Fibroblast of pulmonary artery (primary cell): ENCODE measurements at places on chromosomes 3 and 15.

GRCh38 chr3:45528429-45528828 lies 66.1 kb upstream of the LIMD1 start:
- DNase-seq: no peak

DNA sequence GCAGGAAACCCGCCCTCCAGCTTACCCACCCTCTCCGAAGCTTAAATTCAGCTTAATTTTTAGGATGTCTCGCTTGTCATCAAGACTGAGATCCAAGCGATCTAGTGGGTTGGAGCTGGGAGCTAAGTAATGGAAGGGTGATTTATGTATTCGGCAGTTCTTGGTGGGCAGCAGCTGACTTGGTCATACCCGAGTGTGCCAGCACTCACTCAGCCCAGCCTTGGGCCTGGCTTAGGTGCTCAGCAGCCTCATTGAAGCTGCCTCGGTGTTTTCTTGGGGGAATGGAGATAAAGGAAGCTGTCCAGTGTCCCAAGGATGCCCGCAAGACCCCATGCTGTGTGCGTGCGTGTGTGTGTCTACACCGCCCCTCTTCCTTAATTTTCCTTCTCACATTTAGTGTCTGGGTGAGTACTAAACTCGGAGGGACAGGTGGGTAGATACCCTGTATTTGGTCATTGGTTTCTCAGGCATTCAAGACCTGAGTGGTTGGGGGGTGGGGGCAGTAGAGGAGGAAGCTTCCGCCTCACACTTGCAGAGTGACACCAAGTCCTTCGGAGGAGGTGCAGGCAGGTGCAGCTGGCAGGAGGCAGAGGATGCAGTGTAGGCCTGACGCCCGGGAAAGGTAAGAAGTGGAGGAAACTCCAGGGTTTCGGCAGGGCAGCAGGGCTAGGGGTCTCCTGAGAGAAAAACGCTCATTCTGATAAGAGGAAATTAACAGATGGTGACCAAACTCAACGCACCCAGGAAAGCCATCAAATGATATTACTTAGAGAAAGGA lies 92.8 kb downstream of the PCSK6 start:
- DNase-seq: no peak

DNA sequence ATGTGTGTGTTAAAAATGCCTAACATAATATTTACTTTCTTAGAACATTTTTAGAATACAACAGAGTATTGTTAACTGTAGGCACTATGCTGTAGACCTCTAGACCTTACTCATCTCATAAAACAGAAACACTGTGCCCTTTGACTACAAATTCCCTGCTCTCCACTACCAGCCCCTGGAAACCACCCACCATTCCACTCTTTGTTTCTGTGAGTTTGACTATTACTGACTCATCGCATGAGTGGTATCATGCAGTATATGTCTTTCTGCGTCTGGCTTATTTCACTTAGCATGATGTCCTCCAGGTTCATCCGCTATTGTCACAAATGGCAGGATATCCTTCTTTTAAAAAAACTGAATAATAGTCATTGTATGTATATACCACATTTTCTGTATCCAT lies 216.7 kb upstream of the CFAP20DC start:
- DNase-seq: no peak

DNA sequence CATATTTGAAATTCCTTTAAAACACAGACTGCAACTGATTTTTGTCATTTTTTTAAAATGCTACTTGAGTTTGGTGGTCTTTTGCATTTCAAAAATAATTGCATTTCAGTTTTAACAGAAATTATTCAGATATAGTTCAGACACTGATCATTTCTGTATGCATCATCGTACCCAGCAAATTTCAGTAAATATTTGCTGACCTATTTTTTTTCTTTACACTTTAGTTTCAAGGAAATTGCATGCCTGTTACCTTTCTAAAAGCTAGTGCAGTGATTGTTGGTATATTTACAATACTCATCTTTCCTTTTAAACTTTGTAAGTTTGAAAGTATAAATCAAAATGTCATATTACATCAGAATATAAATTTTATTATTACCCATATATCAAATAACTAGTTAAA lies 32.4 kb downstream of the ALCAM start:
- no peak for DNase-seq

GRCh38 chr3:106341586-106342162 lies 472.9 kb upstream of the CBLB start:
- no peak for DNase-seq

GRCh38 chr15:43826508-43827341 lies at the start of gene WDR76:
Gene WDR76, plus strand, starts transcription at chr15:43827002. Its CDS starts 31 bp downstream, at chr15:43827033.
- DNase-seq: peak; percentile 77

DNA sequence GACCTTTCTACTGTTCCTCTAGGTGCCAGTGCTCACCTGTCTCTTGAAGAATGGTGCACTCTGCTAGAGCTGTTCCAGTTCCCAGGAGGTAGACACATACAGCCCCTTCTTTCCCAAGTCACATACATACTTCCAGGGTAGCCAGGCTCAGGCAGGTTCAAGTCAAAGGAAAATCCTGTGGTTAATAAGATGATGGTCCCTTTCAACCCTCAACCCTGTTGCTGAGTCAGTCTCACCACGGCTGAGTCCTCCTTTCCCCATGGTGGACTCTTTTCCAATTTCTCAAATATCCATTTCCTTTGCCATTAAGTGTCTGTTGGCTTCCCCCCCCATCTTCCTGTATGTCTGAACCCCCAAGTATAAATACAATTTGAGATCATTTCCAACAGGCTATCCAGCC lies 56.1 kb upstream of the ACAN start:
- DNase-seq: no peak

GRCh38 chr3:112333002-112333380 lies at the start of gene CD200:
Gene CD200, plus strand, starts transcription at chr3:112333156. Its CDS starts 57 bp downstream, at chr3:112333213.
- DNase-seq: peak; percentile 69

DNA sequence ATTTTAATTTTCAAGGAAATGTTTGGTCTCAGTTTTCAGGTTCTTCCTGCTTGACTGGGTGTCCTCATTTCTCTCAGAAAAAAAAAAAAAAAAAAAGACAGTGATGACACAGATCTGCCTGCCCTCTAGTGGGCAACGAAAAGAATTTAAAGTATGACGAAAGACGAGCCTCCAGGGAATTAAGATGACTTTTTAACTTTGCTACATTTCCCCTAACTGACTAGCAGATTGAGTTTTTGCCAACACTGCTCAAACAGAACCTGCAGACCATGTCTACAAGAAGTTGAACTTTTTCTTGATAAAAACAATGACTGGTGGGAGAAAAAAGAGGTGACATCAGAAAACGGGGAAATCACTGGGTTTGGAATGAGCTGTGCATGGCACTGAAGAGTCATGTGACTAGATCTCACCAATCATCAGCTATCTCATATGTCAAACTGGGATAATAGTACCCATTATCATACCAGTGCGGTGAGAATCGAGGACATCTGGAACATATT lies 40.8 kb downstream of the EOMES start:
- DNase-seq: peak; percentile 89

GRCh38 chr3:178421069-178421468 lies 115.2 kb upstream of the KCNMB2 start:
- no peak for DNase-seq

- no peak for DNase-seq
Measured at GRCh38 chr3:129003578-129004112, 2.5 kb downstream of the EFCC1 start.

GRCh38 chr3:113552851-113553250 lies 20.5 kb downstream of the SIDT1 start:
- DNase-seq: no peak

GRCh38 chr3:82741346-82741745 lies 979.9 kb upstream of the GBE1 start:
- no peak for DNase-seq

GRCh38 chr3:99909714-99910495 lies 92.2 kb downstream of the CMSS1 start:
- DNase-seq: peak; percentile 57

DNA sequence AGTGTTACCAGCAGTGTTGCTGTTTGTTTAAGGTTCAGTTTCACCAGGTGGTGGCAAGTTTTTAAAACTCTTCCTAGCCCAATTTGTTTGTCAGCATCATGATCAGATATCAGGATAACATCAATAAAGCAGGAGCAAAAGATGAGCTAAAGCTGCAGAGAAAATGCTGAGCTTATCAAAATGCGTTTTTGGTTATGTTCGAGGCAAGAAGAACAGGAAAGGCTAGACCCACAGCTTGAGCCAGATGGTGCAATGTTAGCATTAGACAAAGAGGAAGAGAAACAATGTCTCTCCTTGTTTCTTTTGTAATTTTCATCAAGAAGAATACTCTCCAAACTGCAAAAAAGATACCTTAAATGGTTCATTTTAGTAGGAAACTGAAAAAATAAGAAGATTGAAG lies 66.2 kb downstream of the THRB start:
- no peak for DNase-seq

DNA sequence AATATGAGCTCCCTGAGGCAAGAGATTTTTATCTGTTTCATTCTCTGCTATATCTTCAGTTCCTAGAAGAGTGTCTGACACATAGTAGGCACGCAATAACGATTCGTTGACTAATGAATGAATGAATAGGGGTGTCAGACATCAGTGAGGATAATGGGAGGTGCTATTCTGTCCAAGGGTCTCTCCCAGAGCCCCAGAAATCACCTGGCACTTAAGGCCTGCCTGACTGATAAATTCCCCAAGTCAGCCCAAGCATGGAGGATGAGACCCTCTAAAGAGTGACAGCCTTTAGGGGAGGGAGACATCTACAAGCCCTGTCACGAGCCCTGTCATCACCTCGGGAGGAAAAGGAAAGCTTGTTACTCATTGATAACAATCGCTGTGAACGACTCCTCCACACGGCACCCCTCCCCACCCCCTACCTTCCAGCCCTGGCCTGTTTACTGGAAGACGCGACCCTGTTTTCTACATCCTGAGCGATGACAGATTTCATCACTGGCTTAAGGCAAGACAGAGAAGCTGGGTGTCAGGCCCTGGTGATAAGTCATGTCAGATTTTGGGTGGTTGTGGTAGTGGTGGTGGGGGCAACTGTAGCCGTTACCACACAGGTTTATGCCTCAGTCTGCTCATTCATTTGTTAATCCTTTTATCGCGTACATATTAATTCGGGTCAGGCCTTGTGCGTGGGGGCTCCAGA lies 23.1 kb downstream of the BHLHE40 start:
- no peak for DNase-seq

DNA sequence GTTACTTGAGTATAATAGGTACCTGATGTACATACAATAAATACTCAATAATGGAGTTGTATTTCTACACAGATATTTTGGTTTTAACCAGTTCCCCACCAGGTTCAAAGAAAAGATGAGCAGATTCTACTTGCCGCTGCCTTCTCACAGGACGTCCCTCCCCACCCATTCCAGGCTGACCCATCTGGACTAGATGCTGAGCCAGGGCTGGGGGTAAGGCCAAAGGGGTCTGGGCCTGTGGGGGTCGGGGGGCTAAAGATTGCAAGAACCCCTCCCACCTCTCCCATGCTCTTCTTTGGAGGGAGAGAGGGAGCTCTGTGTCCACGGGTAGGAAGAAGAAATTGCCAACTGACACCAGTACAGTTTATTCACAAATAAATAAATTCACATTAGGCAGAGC lies 1.5 kb downstream of the MESP1 start:
- no peak for DNase-seq

DNA sequence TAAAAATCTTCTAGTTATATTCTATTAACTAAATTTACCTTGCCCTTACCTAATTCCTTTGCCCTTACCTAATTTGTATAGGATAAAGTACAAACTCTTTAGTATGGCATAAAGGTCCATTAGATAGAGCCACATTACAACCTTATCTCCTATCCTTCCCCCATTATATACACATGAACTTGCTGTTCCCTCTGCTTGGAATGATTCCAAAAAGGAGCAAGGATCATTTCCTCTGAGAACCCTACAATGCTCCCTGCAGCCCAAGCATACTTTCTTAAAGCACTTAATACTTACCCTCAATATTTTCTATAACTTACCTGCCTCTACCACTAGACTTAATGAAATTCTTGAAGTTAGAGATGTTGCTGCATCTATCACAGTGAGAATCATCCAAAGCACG lies 118.9 kb upstream of the CCDC54 start:
- no peak for DNase-seq

- no peak for DNase-seq
Measured at GRCh38 chr15:78353093-78353492, 12.9 kb downstream of the CRABP1 start.

DNA sequence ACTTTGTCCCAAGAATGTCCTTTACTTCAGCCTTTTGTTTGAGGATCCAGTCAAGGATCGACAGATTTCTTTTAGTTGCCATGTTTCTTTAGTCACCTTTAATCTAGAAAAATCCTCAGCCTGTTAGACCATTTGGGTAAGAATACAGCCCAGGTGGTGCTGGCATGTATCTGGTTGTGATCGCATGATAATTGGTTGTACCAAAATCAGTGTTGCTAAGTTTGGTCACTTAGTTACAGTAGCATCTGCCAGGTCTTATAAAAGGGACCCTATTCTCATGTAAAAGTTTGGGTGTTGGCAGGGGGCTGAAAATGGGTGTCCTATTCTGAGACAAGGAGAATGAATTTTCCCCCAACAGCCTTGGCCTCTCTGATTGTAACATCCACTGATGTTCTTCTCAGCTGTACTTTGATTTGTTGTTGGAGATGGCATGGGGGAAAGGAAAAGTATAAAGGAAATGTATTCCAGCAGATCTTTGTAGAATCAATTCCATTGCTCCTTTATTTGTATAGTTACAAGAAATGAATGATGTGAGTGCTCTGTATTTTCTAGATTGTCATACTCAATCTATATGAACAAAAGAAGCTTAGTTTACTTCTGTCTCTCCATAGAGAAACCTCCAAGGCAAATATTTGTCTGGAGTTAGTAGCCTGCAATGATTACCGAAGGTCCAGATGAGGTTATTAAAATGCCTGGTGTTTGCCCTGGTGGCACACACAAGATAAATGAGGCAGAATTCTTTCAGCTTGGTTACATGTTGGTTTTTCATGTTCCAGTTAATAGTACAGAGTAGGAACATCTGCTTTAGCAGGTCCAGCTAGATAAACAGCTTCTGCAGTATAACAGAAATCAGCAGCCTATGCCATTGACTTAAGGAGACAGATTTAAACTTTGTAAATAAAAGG lies 65.7 kb downstream of the CMTM8 start:
- no peak for DNase-seq

GRCh38 chr15:49082960-49083359 lies 36.7 kb upstream of the SECISBP2L start:
- peak; percentile 60 for DNase-seq

DNA sequence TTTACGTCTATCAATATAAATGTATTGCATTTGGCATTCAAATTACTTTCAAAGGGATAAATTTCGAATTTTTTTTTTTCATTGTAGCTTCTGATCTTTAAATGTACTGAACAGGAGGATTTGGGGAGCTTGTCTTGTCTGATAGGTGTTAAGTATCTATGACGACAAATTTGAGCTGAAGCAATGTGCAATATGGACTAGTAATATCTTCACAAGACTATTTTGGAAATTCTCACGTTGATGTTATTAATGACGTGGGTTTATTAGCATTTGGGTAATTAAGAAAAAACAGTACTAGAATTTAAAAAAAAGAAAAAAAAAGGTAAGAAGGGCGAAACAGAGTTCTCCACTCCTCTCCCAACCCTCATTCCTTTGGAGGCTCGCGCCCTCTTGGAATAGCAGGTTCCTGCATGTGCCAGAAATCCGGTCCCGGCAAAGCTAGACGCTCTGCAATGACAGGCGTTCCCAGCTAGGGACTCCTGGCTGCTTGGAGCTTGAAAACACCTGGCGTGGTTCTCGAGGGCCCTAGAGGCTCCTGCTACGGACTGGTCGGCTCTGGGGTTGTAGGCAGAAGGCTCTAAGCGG lies 648 bp upstream of the P2RY1 start:
- DNase-seq: no peak

- peak; percentile 65 for DNase-seq
Measured at GRCh38 chr3:70973558-70973957, 610.0 kb downstream of the FOXP1 start.

- DNase-seq: no peak
Measured at GRCh38 chr15:96699871-96700401, 369.4 kb downstream of the NR2F2 start.
